ENCODE measurements at places on chromosomes 1 and 21.

DNA sequence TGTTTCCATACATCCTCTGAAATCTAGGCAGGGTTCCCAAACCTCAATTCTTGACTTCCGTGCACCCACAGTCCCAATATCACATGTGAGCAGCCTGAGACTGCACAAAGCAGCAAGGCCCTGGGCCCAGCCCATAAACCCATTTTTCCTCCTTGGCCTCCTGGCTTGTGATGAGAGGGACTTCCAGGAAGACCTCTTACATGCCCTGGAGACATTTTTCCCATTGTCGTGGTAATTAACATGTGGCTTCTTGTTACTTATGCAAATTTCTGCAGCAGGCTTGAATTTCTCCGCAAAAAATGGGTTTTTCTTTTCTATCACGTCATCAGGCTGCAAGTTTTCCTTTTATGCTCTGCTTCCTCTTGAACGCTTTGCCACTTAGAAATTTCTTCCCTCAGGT, 3.3 kb upstream of the PIGK start:
- no peak for DNase-seq

DNA sequence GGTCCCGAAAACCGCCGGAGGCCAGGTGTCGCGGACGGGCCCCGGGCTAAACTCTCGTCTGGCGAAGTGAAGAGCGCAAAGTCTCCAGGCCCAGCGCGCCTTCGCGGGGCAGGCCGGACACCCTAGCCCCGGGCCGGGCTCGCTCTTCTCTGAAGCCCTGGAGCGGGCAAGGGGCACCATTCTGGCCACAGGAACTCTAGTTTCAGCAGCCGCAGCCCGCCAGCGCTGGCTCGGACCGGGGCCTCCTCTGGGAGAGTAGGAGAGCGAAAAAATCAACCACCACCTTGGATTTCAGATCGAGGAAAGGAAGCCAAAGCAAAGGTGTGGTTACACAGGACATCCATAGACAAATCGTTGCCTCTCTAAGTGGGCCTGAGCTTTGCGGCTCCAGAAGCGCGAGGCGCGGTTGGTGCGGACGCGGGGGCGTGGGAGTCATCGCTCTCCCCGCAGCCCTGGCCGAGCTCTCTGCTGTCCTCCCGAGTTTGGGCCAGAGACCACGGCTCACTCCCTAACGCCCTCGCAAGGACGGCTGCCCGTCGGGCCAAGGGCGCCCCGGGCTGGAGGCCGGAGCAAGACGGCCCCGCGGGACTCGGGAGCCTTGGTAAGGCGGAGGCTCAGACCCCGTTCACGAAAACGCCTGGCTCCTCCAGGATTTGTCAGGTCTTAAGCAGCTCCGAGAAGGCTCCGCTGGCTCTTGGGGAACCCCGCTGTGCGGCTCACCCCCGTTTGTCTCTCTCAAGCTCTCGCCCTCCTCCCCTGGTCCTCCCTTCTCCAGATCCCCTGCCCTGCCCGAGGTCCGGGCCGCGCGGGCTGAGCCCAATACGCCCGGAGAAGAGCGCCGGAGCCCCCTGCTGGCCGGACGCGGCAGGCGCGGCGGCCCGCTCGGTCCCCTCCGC, 132.9 kb upstream of the DPYD start:
- DNase-seq, result peak; percentile 83

GRCh38 chr1:41513383-41513735, 28.9 kb upstream of the EDN2 start:
- DNase-seq, result no peak

GRCh38 chr1:208544053-208544452, 299.9 kb upstream of the PLXNA2 start:
- no peak for DNase-seq

DNA sequence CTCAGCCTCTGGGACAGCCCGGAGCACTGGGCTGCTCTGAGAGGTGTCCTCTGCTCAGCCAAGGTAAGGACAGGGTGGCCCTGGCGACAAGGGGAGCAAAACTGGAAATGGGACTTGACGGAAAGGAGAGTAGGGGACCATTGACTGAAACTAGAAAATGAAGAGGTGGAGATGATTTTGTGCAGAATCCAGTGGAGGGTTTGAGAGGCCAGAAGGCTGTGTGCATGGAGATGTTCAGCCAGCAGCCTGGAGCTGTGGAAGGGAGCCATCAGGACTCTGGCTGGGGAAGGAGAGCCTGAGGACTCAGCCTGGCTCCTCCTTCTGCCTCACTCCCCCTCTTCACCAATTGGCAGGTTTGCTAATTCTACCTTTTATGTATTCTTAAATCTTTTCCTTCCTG, 114.2 kb downstream of the EDEM3 start:
- DNase-seq, result no peak

GRCh38 chr1:212147581-212148033, 112.1 kb downstream of the DTL start:
- no peak for DNase-seq

GRCh38 chr1:248810000-248810726, 15.6 kb downstream of the SH3BP5L start:
- DNase-seq, result no peak

- peak; percentile 81 for DNase-seq
These were observed 33.8 kb upstream of the CSF3R start for GRCh38 chr1:36516372-36517010.

DNA sequence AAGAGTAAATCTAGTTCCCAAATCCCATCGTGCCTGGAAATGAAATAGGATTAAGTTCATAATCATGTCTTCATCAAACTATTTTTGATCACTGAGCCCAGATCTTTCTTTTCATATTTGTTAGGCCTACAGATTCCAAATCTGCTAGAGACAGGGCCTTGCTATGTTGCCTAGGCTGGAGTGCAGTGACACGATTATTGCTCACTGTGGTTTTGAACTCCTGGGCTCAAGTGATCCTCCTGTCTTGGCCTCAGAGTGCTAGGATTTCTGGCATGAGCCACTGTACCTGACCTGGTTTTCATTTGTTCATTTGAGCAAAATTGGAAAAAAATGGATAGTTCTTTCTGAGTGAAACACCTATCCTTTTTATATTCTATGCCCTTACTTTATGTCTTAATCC, 28.0 kb upstream of the DIPK1A start:
- DNase-seq, result no peak

DNA sequence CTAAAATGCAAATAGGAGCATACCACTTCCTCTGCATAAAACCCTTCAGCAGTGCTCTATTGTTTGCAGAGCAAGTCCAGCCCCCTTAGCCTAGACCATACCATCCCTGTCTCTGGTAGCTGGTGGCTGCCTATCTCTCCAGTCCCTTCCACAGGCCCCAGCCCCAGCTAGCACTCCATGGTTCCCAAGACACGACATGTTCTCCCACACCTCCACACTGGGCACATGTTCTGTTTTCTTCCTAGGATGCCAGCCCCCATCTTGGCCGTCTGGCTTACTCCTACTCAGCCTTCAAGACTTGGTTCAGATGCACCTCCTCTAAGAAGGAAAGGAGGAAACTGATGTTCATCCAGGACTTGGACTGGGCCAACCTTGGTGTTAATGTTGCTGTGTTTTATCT, 108.4 kb downstream of the BEND5 start:
- DNase-seq, result no peak

DNA sequence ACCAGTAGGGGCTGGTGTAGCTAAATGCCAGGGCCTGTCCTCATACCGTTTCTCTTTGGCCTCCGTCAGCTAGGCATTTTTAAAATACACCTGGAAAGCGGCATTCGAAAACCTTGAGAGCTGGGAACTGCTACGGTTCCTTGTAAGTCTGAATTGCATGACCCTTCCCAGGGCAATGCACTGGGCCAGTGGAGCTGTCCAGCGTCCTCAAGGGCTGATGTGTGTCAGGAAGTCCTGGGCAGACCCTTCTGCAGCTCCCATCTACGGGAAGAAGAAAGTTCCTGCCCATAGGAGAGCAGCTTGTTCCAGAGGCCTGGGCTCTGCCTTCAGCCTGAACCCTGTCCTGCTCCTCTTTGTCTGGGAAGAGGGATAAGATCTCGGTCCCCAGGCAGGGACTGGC, 34.1 kb downstream of the UBASH3A start:
- no peak for DNase-seq

GRCh38 chr1:221824025-221824424, 82.1 kb upstream of the DUSP10 start:
- no peak for DNase-seq

DNA sequence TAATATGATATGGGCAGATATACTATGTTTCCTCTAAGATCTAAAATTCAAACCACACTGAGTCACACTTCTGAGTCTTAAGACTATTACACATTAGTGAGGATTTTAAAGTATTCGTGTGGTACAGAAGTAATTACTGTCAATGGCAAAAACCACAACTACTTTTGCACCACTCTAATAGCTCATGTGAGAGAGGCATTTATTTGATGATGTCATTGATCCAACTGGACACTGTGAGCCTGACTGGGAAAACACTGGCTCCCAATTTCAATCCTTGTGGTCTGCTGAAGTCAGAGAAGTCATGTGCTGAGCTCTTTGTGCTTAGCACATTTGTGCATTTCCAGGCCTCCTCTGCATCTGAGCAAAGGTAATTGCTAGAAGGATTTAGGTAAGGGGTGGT, 377.8 kb downstream of the USH2A start:
- no peak for DNase-seq

DNA sequence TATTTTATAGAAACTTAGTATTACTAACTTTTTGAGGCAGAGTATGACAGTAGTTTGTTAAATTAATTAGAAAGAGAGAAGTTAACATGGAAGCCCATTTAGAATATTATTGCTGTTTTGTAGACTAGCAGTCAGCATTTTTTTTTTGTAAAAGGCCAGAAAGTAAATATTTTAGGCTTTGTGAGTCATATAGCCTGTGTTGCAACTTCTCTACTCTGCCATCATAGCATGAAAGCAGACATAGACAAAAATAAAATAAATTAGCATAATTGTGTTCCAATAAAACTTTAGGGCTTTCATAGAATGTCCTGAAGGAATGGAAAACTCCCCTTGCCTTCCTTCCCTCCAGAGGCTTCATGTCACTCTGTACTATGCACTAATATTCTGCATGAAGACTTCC, 12.3 kb upstream of the RGS4 start:
- no peak for DNase-seq

- no peak for DNase-seq
These were observed 7.0 kb upstream of the KCNJ15 start for GRCh38 chr21:38249696-38250278.

- no peak for DNase-seq
These were observed 405.6 kb downstream of the PTPRU start for GRCh38 chr1:29641921-29642320.

DNA sequence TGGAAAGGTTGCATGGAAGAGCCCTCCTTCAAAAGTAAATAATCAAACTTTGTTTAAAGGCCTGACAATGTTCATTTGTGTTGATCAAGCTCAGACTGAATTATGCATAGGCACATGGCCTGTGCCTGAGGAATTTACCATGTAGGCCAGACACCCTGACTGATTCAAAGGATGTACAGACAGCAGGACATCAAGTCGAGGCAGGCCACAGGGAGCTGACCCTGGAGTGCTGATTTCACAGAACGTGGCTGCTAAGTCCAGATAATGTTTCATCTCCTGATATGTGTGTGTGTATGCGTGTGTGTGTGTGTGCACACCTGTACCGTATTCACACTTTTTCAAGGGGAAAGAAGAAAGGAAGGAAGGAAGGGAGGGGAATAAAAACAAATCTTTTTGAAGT, 34.1 kb downstream of the NAV1 start:
- DNase-seq, result no peak

DNA sequence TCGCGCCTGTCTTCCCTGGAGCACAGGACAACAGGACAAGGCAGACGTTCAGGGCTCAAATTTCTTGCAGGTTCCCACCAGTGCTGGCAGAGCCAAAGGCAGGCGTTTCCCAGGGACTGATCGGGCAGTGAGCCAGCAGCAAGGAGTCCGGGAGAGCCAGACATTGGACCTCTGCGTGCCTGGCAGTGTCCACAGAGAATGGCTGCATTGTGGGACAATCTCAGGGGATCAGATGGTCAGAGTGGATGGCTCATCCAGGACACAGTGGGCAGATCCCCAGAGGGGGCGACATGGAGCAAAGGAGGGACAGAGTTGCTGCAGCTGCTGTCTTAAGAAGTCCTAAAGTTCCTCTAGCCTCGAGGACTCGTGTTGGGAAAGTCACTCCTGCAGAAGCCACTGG, 4.6 kb downstream of the TMEM63A start:
- peak; percentile 54 for DNase-seq

GRCh38 chr1:87392248-87393192, 63.8 kb downstream of the LMO4 start:
- no peak for DNase-seq

DNA sequence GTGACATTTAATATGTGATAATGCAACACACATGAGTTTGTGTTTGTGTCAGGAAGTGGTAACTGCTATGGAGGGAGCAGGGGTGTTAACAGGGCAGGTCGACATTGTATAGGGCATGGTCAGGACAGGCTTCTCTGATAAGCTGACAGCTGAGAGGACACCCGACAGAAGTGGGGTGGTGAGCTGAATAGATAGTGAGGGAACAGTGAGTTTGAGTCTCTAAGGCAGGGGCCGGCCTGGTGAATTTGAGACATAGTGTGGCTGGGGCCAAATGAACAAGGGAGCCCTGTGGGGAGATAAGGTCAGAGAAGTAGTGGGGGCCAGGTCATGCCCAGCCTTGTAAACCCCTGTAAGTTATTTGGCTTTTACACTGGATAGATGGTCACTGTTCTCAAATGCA, 217.4 kb upstream of the KIAA0040 start:
- DNase-seq, result no peak

GRCh38 chr1:39026051-39026865, at the start of gene NDUFS5:
Gene NDUFS5 (plus strand): TSS chr1:39026350. CDS start chr1:39028725, 2,375 bp downstream.
- DNase-seq, result peak; percentile 94

DNA sequence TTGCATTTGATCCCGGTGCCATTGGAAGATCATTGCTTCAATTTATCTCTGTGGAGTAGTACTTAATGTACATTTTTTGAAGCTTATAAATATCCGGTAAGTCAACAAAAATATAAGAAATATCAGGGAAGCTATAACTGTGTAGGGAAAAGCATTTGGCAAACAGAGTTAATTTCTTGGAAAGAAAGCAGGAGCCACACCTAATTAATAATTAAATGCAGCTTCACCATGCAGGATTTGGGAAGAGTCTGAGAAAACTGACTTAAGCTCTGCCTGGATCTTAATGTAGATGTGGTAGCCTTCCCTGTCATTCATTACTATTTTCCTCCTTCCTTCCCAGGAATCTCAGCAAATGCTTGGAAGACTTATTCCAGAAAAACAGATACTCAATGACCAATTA, 134.5 kb downstream of the ATP5PO start:
- DNase-seq, result no peak

DNA sequence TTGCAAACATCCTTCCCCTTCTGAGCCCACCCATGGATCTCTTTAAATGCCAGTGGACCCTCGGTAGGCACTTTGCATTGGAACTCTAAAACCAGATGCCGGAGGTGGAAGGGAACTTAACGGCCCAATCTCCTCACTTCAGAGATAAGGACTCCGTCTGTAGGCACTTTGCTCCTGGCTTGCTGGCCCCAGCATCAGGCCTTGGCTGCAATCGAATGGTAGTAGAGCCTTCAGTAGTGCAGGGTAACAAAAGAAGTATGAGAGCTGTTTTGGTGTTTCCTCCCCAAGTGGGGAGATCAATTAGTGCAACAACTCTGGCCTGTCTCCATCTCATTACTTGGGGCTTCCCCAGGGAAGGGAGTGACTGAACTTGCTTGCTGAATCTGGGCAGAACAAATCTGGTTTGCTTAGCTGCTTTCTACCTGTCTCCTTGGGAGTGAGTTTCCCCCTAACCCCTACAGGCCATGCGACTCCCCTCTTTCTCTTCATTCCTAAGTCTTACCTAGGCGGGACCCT, 70.8 kb downstream of the TENT5C start:
- DNase-seq, result no peak
